ENCODE measurements at places on chromosomes 16 and 17.

DNA sequence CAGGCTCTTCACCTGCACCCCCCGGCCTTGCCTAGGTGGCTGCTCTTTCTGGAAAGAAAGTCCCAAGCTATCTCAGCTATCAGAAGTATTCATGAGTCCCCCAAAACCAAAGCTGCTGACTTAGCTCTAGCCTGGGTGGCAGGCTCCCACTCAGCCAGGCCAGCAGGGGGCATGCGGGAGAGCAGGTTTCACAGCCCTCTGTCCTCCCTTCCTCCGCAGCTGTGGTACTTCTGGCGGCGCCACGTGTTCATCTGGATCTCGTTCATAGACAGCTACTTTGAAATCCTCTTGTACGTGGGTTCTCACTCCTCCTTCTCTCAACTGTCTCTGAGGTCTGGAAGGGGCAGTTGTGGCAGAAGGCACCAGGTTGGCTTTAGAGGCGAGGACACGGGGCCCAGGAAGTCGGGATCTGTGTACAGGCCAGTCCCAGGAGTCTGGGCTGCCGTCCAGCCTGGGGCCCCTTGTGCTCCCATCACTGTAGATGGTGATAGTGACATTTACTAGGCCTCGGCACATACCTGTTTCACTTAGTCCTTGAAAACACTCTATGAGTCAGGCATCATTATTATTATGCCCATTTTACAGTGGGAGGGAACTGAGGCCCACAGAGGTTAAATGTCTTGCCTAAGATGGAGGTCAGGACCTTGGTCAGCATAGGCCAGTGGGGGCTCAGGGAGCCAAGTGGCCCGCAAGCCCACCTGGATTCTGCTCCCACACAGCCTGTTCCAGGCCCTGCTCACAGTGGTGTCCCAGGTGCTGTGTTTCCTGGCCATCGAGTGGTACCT, 12.9 kb downstream of the TRPV2 start:
- peak; percentile 81 for DNase-seq

- DNase-seq = peak; percentile 37
Measured at GRCh38 chr17:7043497-7044198, at the start of gene SLC16A11. Gene SLC16A11 (minus strand): TSS chr17:7044092. CDS start chr17:7043513, 579 bp downstream.

DNA sequence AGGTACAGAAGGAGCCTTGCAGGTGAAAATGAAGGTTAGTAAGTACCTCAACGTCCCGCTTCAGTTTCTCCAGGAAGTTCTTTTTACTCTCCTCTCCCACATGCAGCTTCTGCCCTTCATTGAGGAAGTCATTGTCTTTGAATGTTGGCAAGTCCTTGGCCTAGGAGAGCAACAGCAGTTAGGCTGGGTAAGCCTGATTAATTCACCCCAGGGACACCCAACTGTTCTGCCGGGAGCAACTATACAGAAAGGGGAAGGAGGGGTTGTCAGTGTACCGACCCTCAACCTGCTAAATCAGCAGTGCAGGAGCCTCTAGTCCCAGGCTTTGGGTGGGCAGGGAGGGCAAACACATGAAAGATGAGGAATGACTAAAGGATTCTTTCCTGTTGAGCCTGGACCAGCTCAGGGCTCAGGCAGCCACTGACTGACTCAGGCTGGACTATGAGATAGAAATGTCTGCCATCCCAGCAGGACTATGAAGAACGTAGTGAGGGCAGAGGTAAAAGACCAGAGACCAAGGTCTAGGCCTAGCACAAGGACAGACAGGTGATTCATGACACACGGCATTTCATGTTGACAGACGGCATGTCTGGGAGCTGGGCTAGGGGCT, 21.6 kb downstream of the PIP4K2B start:
- no peak for DNase-seq

GRCh38 chr17:74252211-74252610, 21.8 kb upstream of the DNAI2 start:
- DNase-seq = no peak

DNA sequence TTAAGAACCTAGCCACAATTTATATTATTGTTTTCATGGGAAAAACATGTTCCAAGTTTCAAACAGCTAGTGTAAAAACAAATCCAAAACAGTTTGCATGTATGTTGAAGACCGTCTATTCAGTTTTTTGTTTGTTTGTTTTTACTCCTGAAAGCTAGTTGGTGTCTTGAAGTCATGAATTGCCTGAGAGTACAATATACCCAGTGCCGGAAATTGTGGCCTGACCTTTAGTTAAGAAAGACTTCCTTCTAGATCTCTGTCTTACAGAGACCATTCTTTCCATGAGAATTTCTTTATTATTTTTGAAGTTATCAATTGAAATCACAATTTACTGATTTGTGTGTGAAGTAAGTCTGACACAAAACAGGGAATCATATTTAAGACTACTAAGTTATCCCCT, 474.8 kb downstream of the KCNJ2 start:
- DNase-seq = no peak

- no peak for DNase-seq
Measured at GRCh38 chr16:59260892-59261291, 526.8 kb upstream of the GOT2 start.

GRCh38 chr16:68636064-68636560, 9.0 kb upstream of the CDH3 start:
- no peak for DNase-seq

- DNase-seq = no peak
Measured at GRCh38 chr16:87308826-87309225, 8.4 kb downstream of the C16orf95 start.

DNA sequence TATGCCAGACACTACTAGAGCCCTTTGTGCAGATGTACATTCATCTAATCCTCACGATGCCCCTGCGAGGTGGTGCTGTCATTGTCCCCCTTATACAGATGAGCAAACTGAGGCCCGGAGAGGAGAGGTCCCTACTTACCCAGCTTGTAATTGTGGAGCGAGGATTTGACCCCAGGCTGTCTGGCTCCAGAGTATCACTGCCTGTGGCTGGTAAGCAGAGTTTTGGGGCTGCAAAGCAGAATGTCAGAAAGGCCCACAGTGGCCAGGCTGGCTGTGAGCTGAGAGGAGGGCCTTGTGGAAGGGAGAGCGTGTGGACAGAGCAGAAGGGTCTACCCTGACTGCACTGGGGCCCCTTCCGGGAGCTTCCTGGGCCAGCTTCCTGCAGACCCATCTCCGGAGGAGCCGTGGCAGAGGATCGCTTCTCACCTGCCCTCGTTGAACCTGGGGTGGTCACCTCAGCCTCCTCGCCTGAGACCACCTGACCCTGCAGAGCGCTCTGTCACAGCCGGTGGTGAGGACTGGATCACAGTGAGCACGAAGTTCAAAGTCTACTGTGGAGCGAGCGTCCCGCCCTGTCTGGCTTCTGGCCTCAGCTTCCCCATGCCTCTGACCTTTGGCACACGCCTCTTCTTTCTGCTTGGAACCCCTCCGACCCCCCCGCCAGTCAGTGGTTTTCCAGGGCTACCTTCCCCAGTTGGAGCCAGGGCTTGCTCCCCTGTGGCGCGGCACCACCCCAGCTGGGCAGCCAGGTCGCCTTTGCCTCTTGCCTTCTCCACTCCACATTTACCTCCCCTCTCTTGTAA, 12.1 kb downstream of the CMIP start:
- no peak for DNase-seq

- DNase-seq = peak; percentile 34
Measured at GRCh38 chr17:49964303-49964768, 4.7 kb upstream of the DLX4 start.

GRCh38 chr17:27473748-27474609, 17.7 kb downstream of the KSR1 start:
- peak; percentile 50 for DNase-seq

- DNase-seq = peak; percentile 96
Measured at GRCh38 chr17:77914385-77915254, 43.9 kb upstream of the TNRC6C start.

DNA sequence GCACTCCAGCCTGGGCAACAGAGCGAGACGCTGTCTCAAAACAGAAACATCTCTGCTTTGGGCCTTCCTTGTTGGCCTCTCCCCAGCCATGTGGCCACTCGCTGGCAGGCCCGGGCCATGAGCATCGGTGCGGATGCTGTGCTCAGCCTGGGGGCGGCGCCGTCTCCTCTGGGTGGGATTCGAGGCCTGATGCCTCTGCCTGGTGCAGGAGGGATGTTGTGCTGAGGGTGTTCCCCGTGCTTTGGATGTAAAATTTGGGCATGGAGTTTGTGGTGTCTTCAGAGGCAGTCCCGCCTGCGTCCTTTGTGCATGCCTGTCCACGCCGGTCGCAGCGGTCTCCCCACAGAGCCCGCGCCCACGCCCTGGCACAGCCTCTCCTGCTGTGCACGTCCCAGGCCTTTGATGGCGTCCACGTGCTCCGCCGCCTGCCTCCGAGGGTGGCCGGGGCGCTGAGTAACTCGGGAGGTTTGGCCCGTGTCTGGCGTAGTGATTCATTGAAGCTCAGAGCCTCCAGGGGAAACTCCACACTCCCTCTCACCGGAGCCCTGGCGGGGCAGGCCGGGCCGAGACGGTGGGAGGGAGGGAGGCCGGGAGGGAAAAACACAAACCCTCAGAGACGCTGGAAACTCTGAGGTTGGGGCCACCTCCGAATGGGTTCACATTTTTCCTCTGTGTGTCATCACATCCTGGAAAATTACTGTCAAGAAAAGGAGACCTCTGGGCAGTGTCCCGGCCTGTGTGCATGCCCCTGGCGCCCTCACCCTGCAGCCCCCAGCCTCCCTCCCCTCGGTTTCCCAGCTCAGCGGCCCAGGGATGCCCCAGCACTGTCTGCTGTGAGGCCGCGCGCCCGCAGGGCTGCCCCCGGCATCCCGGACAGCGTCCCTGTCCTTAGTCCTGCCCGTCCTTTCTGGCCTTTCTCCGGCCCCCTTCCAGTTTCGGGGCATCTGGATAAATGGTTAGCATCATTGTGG, 19.0 kb downstream of the CENPX start:
- DNase-seq = peak; percentile 57

DNA sequence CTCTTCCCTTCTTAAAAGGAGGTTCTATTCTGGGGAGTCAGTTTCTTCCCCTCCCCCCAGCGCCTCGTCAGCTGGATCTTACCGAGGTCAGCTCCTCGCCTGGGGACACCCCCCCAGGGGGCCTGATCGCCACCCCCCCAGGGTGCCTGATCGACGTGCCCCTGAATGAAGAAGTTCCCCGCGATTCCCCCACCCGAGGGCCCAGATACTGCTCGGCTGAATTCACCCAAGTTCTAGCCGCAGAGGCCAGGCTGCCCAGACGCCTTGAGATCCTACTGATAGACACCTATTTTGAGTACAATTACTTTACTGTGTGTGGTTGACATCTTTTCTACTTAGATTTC, 1.4 kb downstream of the RAB11FIP3 start:
- no peak for DNase-seq

- no peak for DNase-seq
Measured at GRCh38 chr17:5241861-5242671, 7.4 kb upstream of the SCIMP start.

GRCh38 chr16:80973991-80974390, 32.7 kb downstream of the CMC2 start:
- DNase-seq = no peak

DNA sequence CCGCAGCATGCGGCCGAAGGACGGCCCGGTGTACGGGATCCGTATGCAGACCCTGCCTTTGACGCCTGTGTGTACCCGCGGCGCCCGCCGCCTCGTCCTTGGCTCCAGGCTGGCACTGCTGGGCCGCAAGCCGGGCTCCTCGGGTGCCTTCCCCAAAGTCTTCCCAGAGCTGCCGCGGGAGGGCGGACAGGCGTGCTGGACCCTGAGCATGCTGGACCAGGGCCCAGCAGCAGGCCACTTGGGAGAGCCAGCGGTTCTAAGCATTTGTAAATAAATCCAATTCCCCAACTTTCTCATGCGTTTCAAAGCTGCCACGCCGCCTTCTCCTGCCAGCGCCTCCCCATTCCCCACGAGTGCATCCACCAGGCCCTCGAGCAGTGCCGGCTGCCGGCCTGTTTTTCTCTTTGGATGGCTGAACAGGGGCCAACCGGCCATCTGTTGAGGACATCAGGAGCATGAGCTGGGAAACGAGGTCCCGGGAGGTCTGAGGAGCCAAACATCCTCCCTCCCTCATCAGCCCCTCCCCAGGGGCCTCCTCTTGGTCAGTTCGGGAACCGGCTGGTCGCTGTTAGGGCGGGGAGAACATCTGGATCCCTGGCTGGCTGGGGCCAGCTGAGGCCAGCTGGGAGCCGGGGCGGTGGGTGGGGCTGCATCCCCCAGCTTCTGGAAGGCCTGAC, 20.5 kb upstream of the PABPN1L start:
- peak; percentile 94 for DNase-seq

- no peak for DNase-seq
Measured at GRCh38 chr17:19021622-19022083, 17.1 kb upstream of the FAM83G start.

DNA sequence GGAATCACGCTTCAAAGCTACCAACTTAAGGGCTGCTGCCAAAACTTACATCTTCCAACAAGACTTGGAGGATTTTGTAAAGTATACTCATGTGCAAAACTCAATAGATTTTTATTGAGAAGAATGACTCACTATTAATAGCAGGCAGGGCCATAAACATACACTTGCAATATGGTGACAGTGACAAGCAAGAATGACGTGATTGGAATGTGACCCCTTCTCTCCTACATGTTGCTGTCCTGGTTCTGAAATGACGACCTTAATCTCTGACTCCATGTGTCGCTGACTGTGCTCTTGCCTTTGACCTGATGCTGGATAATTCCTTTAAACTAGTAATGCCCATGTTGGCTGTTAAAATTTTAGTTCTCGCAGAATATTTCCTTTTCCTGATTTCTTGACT, 174.5 kb downstream of the PARN start:
- peak; percentile 13 for DNase-seq

GRCh38 chr16:86761111-86762031, 183.0 kb downstream of the FOXL1 start:
- peak; percentile 65 for DNase-seq

DNA sequence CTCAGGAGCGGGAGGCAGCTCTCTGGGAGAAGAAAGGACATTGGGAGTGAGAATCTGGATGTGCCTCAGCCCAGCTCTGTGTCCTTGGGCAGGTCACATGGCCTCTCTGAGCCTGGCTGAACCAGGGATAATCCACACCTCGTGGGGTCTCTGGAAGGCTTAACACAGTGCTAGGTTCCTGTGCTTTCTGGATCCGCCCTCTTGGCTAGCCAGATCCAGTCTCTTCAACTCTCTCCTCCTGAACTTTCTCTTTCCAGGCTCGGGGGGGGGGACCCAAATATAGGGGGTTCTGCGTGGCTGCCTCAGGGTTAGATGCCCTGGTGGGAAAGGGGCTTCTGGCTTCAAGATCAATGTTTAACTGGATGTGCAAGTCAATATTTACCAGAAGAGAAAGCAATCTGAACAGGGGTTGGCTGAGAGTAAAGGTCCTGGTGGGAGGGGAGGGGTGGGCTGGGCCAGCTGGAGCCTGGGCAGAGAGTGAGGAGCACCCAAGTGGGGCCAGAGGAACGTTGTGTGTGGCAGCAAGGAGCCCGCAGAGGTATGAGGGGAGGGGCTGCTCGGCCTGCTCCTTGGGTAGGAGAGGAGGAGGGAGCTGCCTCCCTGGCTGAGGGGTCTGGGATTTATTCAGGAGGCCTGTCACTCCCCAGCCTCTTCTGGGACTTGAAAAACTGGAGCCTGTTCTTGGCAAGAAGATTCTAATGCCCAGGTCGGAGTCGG, at the start of gene SERPINF2:
Gene SERPINF2, plus strand, starts transcription at position 501 of the 717 bp plus-strand sequence. CDS start 2,125 bp downstream, outside the sequence.
- DNase-seq = no peak

GRCh38 chr17:2202996-2203575, 100.5 kb downstream of the SMG6 start:
- DNase-seq = no peak

All from tongue (tissue), 3 donors.